Stimulated activated CD8-positive, alpha-beta memory T cell treated with anti-CD3 and anti-CD28 coated beads, Interleukin-4, amount 100 ng/mL, for 4 hours (primary cell): ENCODE measurements at places on chromosomes 2 and 18.

GRCh38 chr2:26590980-26591618 is 50.1 kb downstream of the CIB4 start:
- DNase-seq: no peak

GRCh38 chr2:44981714-44982108 is 27.5 kb downstream of the SIX2 start:
- peak; percentile 59 for DNase-seq

GRCh38 chr2:133431289-133431688 is 137.0 kb downstream of the NCKAP5 start:
- DNase-seq: no peak

- no peak for DNase-seq
Measured at GRCh38 chr18:36871801-36872200, 42.9 kb downstream of the KIAA1328 start.

DNA sequence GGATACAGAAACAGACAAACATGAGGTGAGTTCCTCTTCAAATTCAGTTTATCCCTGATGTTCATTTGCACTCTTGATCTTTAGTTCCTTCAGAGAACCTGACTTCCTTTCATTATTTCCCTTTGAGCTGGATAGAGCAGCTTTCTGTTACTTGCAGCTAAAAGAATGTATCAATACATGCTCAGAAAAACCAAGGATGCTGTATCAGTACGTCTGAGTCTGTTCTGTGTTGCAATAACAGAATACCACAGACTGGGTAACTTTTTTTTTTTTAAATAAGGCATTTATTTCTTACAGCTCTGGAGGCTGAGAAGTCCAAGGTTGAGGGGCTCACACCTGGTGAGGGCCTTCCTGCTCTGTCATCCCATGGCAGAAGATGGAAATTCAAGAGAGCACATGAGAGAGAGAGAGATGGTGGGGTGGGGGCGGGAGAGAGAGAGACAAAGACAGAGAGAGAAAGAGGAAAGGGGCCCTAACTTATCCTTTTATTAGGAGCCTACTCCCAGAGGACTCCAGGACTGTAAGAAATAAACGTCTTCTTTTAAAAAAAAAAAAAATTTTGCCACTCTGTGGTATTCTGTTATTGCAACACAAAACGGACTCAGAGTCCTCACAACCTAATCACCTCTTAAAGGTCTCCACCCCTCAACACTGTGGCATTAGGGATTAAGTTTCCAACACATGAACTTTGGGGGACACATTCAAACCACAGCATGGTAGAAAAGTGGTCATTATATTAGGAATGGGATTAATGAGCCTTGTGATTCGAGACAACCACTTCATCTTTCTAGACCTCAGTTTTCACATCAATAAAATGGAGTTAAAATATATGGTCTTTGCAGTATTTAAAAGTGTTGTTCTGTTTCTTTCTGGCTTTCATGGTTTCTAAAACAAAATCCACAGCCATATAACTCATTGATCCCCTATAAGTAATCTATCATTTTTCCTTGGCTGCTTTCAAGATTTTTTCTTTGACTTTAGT is 18.4 kb upstream of the SELENOI start:
- no peak for DNase-seq

DNA sequence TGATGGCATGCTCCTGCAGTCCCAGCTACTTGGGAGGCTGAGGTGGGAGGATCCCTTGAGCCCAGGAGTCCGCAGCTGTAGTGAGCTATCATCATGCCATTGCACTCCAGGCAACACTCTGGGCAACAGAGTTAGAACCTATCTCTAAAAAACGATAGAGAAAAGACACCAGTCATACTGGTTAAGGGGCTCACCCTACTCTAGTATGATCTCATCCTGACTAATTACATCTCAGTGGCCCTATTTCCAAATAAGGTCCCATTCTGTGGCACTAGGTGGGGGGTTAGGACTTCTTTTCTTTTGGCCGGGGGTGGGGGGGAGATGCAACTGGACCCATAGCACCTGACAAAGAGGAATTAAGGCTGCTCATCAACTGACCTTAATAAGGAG is 163.2 kb upstream of the NCK2 start:
- no peak for DNase-seq

DNA sequence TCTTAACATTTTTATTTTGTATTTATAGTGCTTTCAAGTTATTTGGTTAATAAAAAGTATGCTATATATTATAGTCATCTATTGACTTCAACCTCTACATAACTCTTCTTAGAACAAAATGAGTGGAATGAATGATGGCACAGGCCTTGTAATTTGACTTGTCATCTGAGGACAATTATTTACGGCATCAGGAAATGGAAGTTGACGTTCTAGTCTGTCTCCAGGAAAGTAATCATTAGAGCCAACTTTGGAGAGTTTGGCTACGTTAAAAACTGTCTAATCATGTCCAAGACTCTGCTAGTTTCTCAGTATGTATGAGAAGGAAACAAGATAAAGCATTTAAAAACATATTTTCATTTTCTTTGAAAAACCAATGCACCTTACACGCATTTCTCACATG is 353.6 kb downstream of the ARHGAP15 start:
- no peak for DNase-seq

- no peak for DNase-seq
Measured at GRCh38 chr2:52918551-52918950, 849.1 kb upstream of the CHAC2 start.

DNA sequence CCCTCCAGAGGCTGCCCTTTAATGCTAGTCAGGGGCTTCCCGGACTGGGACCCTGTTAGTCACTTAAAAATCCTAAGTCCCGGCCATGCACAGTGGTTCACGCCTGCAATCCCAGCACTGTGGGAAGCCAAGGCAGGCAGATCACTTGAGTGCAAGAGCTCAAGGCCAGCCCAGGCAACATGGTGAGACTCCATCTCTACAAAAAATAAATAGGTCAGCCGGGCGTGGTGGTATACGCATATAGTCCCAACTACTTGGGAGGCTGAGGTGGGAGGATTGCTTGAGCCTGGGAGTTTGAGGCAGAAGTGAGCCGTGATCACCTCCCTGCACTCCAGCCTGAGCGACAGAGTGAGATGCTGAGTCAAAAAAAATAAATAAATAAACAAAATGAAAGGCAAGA is 17.2 kb upstream of the KCNG2 start:
- no peak for DNase-seq

GRCh38 chr2:147250652-147251356 is 594.0 kb upstream of the ACVR2A start:
- DNase-seq: no peak

DNA sequence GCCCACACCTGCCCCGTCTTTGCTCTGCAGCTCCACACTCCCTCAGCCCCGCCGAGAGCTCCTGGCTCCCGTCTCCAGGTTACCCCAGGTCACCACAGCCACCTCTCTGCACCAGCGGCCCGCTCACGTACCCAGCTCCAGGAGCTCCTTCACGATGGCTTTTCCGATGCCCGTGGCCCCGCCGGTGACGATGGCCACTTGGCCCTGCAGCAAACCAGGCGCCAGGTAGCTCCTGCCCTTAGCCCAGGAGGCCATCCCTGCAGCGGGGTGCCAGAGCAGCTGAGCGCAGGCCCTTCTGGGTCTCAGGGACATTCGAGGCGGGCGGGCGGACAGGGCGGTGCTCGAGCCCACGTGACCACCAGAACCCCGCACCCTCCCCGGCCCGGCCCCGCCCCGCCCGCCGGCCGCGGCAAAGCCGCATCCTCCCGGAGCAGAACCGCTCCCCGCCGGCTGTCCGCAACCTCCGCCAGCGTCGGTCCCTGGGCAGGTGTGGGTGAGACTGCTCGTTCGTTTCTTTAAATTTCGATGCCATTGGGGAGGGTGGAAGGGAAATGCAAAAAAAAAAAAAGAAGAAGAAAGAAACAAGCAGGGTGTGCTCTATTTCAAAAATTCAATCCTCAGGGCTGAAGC is at the start of the genes PECR and TMEM169:
PECR (minus strand) TSS at position 323 of the 630 bp plus-strand sequence; CDS start at position 255, 68 bp downstream.
TMEM169 (plus strand) TSS at position 433 of the 630 bp plus-strand sequence. CDS start 14,045 bp downstream, outside the sequence.
- DNase-seq: peak; percentile 24

DNA sequence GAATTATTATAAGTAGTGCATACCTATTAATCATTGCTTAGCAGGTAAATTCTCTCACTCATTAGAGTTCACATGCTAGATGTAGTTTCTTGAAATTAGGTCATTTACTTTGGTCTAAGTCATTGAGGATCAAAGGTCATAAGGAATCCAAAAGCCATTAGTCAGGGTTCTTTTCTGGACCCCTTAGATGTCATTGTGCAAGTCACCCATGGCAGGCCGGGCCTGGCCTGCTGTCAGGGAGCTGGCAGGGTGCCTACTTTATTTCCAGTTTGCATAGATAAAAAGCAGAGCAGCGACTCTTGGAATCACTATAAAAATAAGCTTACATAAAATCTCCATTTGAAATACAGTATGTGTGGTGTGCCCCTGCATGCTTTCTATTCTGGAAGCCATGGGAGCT is 91.3 kb downstream of the MEIS1 start:
- no peak for DNase-seq

- DNase-seq: no peak
Measured at GRCh38 chr18:57004366-57005121, 142.3 kb upstream of the BOD1L2 start.

- DNase-seq: peak; percentile 56
Measured at GRCh38 chr2:70984576-70985282, 6.3 kb downstream of the ANKRD53 start.

GRCh38 chr2:127695491-127696472 is 5.5 kb upstream of the SFT2D3 start:
- DNase-seq: no peak

GRCh38 chr2:128754246-128754724 is 435.6 kb upstream of the HS6ST1 start:
- no peak for DNase-seq

DNA sequence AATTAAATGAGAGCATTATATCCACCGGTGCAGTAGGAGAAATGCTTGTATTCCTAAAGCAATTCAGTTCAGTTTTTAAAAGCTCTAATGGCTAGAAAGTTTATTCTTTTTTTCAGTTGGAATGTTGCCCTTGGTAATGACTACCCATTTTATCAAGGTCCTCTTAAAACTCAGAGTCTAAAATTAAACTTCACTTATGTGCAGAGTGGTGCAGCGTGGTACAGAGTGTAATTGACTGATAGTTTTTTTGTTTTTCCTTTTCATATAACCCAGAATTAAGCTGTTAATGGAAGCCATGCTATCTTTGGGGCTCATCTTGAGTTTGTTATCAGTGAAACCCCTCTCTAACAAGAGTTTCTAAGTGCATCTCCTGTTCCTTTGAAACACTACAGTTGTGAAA is 21.4 kb downstream of the NCOA1 start:
- DNase-seq: no peak

GRCh38 chr18:76674596-76674995 is 147.8 kb upstream of the ZNF236 start:
- DNase-seq: no peak

DNA sequence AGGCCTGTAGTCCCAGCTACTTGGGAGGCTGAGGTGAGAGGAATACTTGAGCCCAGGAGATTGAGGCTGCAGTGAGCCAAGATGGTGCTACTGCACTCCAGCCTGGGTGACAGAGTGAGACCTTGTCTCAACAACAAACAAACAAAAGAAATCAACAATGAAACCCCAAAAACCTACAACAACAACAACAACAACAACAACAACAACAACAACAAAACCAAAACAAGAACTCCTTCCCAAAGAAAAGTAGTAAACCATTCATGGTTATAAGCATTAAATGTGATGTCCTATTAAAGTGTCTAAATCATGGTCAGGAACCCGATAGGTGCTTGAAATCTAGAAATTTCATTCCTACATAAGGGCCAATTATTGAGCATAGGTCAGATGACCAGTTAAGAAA is 13.5 kb upstream of the IL1R1 start:
- DNase-seq: no peak

GRCh38 chr18:56853961-56854360 is 202.8 kb downstream of the WDR7 start:
- no peak for DNase-seq

DNA sequence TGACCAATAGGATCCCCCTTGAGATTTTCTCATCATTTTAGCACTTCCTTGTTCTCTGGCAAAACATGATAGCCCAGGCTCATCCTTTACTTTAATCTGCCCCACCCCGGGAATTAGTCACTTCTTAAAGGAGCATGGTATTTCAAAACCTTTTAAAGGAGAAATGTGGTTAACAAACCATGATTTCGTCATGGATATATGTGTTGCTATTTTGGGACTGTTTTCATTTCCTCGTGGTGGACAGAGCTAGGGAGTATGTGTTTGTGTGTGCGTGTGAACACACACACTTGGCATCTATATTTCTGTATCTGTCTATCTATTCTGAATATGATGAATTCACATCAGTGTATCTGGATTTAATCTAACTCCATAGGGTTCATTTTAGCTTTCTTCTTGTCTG is 128.1 kb downstream of the BIRC6 start:
- no peak for DNase-seq

DNA sequence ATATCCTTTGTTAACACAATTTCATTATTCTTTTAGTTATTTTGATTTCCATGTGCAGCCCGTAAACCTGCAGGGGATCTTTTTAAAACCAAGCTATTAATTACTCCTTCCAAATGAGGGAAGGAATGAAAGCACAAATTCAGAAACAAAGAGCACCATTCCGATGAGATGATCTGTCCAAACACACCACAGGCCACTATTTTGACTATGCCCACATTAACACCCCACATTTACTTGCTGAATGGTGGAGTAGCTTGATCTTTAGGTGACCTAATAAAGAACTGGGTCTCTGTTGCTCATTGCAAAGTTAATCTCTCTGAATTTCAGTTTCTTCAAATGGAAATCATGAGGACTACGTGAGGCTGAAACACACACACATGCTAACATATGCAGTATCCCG is 218.0 kb downstream of the IRS1 start:
- no peak for DNase-seq

- no peak for DNase-seq
Measured at GRCh38 chr2:75491129-75491753, 69.5 kb downstream of the EVA1A start.

GRCh38 chr2:150644298-150645067 is 157.0 kb upstream of the RND3 start:
- DNase-seq: no peak

DNA sequence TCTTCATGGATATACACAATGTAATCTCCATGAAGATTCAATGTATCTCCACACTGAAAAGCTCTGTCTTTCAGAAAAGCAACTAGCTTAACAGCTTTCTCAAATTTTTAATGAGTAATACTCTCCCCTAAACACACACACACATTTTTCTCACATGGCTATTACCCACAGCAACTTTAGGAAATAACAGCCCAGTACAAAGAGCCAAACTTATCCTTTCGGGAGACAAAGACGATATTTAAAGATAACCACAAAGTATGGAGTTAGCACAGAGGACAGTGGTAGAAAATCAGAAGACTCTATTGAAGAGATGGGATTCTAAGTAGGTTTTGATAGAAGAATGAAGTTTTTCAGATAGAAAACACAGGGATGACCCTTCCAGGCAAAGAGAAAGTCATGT is 394.9 kb upstream of the TRIB2 start:
- DNase-seq: no peak

- DNase-seq: no peak
Measured at GRCh38 chr2:1717113-1717512, 27.2 kb downstream of the PXDN start.

- no peak for DNase-seq
Measured at GRCh38 chr2:28638102-28638501, 113.5 kb upstream of the PPP1CB start.
